ENCODE measurements at places on chromosomes 3 and 15.
A peak's percentile ranks its signal among the peaks of the same experiment; 100 is the strongest.

- no peak for DNase-seq
These were observed 84.9 kb upstream of the UBE2E1 start for GRCh38 chr3:23720885-23721284.

- DNase-seq = no peak
These were observed 25.9 kb upstream of the GRIP2 start for GRCh38 chr3:14565868-14566588.

GRCh38 chr15:58703610-58704009 lies 45.9 kb downstream of the ADAM10 start:
- DNase-seq = no peak

- no peak for DNase-seq
These were observed 234.5 kb upstream of the ZBTB20 start for GRCh38 chr3:115381573-115381912.

DNA sequence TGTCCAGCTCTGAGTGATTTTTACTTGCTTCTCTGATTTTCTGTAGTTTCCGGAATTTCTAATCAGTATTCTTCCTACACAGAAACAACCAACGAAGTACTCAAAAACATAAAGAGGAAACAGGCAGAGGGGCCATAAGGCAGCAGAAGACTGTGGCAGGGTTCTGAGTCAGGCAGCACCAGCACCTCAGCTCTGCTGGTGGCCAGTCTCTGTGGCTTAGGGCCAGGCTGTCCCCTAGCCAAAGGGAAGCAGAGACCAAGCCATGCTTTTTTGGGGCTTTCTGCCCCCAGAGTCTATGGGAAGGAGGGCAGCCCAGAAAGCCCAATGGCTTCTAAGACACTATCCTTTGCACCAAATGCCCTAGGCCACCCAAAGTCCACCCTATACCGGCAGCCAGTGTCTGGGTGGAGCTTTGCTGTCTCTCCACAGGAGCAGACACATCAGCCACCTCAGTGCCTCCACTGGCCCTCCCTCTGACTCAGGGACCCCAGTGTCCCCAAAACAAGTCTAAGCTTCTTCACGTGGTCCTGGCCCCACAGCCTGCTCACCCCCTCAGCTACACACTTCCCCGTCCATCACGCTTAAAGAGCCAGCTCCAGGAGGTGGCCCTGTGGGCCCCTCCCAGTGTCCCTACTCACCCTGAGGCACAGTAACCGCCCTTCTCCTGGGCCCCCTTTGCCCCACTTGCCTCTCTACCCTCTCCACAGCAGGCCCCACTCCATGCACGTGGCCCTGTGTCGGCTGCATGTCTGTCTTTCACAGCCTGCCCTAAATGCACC lies 46.2 kb downstream of the CCDC12 start:
- no peak for DNase-seq

GRCh38 chr15:50278496-50278895 lies 13.0 kb upstream of the HDC start:
- DNase-seq = no peak

- no peak for DNase-seq
These were observed 17.0 kb downstream of the BCL2A1 start for GRCh38 chr15:79953951-79954444.

DNA sequence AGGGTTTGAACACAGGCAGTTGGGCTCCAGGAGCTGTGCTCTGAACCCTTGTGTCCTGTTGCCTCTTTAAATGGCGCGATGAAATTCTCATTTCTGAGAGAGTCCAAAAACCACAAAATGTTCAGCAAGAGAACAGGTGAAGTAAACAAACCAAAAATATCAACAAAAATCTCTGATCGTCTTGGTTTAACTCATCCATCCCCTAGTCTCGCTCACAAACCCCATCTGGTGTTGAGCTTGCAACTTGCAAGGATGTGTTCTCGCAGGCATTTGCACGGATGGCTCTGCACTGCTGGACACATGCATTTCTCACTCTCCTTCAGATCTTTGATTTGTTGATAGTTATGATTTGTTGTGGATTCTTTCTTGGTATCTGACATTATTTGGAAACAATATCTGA lies 31.1 kb downstream of the FAH start:
- DNase-seq = no peak

- DNase-seq = no peak
These were observed 9.0 kb downstream of the ZIC4 start for GRCh38 chr3:147397155-147397874.

DNA sequence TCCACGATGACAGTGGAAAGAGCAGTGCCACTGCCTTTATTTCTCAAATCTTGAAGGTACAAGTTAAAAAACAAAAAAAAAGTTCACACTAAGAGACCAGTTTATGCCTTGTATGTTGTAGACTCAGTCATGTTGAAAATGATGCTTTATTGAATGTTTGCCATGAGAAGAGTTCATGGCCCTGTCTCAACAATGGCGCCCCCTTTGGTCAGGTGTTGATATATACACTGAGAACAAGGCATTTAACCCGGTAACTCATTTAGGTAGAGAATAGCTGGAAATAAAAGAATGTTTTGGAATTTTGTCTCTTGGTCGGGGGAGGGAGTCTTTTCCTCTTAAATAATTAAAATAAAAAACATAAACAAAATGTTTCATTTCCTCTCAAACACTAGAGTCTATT lies 145.6 kb upstream of the SLC2A2 start:
- DNase-seq = no peak

DNA sequence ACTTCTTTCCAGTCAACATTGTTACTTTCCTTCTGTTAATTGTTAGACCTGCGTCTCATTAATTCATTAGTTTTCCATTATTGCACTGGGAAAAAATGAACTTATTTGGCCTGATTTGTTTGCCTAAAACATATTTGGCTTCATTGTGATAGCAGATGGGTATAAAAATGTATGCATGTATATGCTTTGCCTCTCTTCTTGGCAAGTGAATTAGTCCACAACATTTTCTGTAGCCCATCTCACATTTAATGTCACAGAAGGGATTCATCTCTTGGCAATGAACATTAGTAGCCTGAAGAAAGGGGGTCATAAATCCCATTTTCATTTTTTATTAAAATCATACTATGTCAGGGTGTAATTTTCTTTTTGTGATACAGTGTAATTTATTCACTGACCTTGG lies 125.2 kb downstream of the TUSC7 start:
- DNase-seq = no peak

- DNase-seq = no peak
These were observed 14.8 kb upstream of the RBP2 start for GRCh38 chr3:139491027-139491700.

GRCh38 chr3:177169936-177170722 lies 27.2 kb downstream of the TBL1XR1 start:
- DNase-seq = no peak

GRCh38 chr3:93923006-93923405 lies 50.7 kb downstream of the PROS1 start:
- DNase-seq = no peak

- DNase-seq = no peak
These were observed 137.4 kb upstream of the SATB1 start for GRCh38 chr3:18562364-18563154.

- DNase-seq = no peak
These were observed 148.8 kb downstream of the TPRA1 start for GRCh38 chr3:127441764-127442163.

GRCh38 chr15:91668370-91668769 lies 185.1 kb upstream of the SLCO3A1 start:
- DNase-seq = no peak

DNA sequence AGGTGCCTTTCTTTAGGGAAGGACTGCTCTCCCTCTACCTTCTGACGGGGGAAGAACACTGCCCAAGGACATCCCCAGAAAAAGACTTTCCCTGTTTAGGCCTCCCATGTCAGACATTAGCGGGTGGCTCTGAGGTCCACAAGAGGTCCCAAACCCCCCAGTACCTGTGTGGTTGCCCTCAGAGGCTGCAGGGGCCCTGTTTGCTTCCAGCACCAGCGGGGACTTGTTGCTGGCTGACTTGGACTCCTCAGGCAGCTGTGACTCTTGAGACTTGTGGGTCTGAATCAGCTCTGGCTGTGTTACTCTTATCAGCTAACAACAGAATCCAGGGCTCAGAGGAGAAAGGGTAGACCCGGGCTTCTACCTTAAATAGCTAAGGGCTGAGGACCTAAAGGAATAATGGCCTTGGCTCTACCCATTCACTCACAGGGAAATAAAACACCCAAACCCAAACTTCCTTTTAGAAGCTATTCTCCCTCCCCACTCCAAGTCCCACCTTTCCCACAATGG lies 39.2 kb downstream of the SEMA3G start:
- no peak for DNase-seq

DNA sequence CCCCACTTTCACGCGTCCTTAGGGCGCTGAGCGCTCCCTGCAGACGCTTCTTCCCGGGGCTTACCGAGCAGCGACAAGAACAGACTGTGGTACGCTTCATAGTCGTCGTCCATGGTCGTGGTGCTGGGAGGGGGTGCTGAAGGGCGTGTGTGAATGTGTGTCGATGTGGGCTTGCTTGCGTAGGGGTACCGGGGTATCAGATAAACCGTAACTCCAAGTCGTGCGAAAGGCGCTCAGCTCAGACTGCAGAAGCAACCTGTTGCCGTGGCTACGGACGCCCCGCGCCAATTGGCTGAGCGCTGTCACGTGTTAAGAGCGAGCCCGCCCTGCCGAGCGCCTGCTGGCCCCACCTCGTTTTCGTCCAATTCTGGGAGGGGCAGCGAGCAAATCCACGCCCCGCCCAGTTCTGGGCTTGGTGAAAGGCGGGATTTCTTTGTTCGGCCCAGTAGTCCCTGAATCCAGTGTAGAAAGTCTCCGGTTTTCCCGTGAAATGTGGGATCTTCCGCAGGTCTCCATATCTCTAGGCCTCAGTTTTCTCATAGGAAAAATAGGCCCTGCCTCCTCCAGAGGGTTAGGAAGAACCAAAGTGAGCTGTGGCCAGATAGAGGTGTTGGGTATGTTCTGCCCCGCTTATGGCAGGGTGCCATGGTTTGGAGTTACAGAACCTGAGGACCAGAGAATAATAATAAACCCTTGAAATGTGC lies at the start of gene EFCAB12:
EFCAB12 (minus strand) TSS at position 261 of the 704 bp plus-strand sequence; CDS start at position 113, 148 bp downstream.
- peak; percentile 96 for DNase-seq

- DNase-seq = no peak
These were observed 779.4 kb downstream of the TUSC7 start for GRCh38 chr3:117488983-117489382.

GRCh38 chr3:97823046-97824004 lies 1.5 kb downstream of the CRYBG3 start:
- peak; percentile 69 for DNase-seq

GRCh38 chr15:83199288-83199687 lies 8.3 kb downstream of the HDGFL3 start:
- DNase-seq = no peak

GRCh38 chr3:160852856-160853255 lies 96.8 kb downstream of the PPM1L start:
- no peak for DNase-seq

- no peak for DNase-seq
These were observed 15.2 kb downstream of the PLA2G4F start for GRCh38 chr15:42141246-42141645.

DNA sequence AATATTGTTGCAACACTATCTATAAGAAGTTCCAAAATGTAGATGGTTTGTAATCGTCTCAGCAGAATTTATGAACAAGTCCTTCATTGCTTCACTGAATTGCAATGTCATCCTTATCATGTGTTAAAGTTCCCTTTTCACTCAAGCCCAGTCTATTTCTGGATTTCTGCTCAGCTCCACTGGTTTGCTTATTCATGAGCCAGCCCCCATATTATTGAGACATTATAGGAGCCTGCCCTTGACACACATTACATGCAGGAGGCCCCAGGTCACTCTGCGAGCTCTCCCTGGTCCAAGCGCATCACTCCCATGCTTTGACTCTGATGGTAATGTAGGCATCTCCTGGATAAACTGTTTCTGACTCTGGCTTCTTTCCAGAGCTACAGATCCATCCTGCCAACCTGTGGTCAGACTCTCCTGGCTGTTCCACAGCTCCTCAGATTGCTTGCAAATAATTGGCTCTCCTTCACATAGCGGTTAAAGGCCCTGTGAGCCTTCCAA lies 56.9 kb downstream of the ABTB1 start:
- no peak for DNase-seq

GRCh38 chr15:78088773-78089080 lies 3.6 kb upstream of the SH2D7 start:
- DNase-seq = no peak

DNA sequence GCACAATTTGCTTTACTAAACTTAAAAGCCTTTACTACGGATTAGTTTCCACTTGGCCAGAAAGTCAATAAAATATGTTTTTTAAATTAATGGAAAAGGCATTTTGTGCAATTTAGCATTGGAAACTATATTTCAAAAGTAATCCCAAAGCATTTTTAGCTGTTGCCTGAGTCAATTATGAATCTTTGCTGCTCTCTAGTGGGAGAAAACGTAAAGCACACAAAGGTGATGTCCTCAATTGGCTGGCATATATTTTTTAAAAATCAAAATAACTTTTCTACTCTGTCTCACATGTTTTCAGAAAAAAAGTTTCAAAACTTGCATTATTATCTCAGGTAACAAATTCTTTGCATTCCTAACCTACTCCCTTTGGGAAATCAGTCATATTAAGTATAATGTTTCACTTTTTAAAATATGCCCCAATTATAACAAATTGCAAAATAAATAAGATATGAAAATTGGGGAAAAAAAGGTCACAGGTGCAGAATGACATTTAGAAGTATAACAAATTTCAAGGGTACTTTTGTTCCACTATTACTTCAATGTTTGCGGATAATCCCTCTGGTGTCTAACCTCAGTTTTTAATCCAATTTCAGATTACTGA lies 47.2 kb upstream of the TEX55 start:
- peak; percentile 24 for DNase-seq

DNA sequence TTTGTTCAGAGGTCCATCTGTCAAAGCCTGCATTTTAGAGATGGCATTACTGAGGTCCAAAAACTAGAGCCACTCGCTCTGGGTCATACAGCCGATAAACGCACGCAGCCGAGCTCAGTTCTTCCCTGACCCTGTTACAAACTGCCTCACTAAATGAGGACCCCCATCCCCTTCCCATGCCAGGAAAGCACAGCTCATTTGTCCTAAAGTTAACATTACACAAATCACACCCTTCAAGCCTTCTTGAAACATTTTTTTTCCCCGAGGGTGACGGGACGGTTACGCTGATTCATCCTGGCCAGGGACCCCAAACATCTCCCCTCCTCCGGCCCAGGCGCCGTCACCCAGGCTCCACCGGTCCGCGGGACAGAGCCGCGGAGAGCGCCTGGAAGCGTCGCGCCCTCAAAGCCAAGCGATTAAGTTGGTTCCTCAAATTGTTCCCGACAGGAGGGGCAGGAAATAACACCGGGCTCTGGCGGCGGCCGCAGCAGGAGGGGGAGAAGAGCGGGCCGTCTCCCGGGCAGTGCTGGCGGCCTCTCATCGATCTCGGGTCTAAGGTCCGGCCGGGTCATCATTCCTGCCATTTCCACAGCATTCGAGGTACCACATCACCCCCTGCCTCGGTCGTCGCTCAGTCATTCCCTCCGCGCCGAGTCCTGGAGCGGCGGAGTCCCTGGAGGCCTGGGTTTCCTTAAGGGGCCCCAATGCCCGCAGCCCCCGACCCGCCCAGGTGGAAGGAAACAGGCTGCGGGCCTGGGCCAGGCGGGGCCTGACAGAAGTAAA lies 619 bp upstream of the CMTM8 start:
- DNase-seq = no peak

Data from putamen (tissue), 1 donor.